Amniotic stem cell (primary cell): ENCODE measurements at places on chromosomes 6 and 20.
A peak's percentile ranks its signal among the peaks of the same experiment; 100 is the strongest.

DNA sequence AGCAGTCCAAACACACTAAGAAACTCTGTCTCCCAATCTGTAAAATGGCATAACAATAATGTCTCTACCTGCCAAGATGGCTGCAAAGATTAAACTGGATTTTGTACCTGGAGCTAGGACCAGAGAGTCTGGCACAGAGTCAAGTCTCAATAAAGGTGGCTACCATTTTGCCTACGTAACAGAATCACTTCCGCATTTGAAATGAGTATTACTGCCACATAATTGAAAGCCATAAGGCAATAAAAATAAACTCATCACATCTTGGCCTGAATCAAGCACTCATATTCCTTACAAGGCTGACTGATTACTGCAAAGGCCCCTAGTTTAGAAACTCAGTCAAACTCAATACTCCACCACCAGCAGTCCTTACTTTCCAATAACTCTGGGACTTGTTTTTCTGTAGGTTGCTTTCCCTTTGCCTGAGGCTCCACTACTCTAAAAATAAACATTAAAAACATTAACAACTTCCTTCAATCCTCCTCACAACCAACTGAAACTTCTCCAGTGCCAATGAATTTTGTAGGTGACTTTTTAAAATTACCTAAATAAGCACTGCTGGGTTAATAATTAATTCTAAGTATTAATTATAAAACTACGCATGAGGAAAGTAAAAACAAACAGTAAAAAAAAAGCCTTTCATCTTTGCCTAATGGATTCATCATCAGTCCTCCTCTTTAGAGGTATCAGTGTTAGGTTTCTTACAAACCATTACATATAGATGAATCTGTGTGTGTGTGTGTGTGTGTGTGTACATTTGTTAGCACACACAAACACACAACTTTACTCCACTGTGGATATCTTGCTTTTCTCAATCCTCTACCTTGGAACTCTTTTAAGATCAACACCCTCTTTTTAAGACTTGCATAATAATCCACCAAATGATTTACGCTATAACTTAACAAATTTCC, 3.7 kb downstream of the KIF16B start:
- no peak for DNase-seq

DNA sequence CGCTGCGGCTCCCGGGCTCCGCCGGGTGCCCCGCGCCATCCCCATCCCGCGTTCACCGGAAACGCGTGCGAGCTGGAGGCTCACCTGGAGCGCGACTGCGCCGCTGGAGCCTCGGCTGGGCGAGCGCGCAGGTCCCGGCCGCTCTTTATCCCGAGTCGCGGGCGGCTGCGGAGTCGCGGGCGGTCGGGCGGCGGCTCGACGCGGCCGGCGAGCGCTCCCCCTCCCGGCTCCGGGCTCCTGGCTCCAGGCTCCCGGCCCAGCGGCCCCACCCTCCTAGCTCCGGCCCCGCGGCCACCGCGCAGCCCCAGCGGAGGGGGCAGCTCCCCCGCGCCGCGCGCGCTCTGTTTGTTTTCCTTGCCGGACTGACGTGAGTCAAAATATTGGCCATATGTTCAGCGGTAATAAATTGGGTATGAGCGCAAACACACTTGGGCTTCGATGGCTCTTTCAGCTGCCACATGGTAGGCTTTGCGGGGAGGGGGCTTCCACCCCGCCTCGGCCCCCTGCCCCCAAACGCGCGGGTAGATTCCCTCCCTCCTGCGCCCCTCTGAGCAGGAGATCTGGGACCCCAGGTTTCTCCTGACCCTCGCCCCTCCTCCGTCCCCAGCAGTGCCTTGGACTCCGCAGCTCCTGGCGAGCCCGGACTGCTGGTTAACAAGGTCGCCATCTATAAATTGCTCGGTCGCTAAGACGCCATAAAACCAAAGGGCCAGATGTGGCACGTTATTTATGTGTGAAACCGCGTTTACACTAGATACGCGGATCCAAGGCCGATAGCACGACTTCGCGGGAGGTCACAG, 8.8 kb upstream of the NKX2-2 start:
- no peak for DNase-seq

DNA sequence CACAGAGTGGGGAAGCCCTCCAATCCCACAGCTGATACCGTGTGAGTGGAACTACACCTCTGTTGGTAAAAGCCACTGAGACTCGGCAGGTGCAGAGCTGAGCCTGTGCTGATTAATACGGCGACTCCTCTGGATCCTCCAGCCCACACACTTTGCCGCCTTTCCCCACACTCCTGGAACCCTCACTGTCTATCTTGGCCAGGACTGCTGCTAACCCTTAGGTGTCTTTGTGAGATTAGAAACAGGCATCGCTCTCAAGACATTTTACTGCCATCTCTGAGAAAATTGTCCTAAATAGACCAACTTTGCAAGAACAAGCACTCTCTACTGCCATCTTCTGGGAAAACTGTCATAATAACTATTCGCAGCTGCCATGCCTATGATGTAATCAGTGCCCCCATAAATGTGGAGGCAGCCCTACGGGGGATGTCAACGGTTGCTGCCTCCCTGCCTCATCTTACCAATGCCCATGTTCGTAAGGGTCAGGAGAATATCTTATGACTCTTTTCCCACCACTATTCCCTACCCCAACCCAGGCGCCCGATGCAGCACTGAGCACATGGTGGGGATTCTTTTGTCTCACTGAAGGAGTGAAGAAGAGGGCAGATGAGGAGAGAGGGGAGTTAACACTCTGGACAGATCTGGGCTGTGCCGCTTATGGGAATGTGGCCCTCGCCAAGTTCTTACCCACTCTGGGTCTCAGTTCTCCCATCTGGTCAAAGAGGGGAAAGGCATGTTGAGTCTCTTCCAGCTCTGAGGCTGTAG, 26.1 kb upstream of the KCNB1 start:
- DNase-seq = no peak

GRCh38 chr6:8181951-8182845, 79.8 kb upstream of the EEF1E1 start:
- no peak for DNase-seq

GRCh38 chr6:38676236-38676973, 26.5 kb downstream of the GLO1 start:
- no peak for DNase-seq

DNA sequence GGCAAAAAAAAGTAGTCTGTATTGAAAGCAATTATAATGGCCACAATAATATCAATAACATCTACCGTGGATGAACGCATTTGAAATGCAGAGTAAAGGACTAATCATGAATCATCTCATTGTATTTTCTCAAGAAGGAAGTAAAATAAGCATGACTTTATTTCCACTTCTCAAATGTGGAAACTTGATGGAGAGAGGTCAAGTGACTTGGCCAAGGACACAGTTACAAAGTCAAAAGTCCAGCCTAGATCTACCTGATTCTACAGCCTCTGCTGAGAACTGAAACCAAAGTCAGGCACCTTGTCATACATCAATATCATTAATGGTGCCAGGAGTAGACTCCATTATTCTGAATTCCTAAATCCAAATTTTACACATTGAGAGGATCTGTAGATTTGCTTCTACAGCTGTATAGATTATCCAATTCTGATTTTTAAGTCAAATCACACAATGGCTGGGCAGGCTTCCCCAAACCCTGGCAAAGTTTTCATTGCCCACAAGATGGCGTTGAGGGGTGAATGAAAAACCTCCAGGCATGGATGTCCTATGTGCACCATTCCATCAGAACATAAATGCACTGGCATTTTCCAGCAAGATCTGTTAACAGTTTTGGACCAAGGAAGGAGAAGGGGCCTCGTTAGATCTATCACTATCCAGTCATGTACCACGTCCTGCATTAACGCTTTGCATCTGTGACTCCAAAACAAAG, 423.1 kb downstream of the MAFB start:
- DNase-seq = no peak

- no peak for DNase-seq
These were observed 812 bp upstream of the SMIM13 start for GRCh38 chr6:11092668-11093375.

GRCh38 chr6:163327921-163328320, 86.6 kb upstream of the QKI start:
- DNase-seq = no peak

- no peak for DNase-seq
These were observed 180.4 kb downstream of the ZNF217 start for GRCh38 chr20:53413186-53413631.

GRCh38 chr6:130034378-130035146, 16.2 kb downstream of the L3MBTL3 start:
- no peak for DNase-seq

- no peak for DNase-seq
These were observed 41.8 kb upstream of the BMP6 start for GRCh38 chr6:7684076-7684475.

DNA sequence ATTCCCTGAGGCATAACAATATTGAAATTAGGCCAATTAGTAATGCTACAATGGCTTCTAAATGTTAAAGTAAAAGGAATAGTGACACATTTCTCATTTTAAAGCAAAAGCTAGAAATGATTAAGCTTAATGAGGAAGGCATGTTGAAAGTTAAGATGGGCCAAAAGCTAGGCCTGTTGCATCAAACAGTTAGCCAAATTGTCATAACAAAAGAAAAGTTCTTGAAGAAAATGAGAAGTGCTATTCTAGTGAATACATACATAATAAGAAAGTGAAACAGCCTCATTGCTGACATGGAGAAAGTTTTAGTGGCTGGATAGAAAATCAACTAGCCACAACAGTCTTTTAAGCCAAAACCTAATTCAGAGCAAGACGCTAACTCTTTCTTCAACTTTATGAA, 12.9 kb downstream of the OR2A4 start:
- DNase-seq = no peak

- no peak for DNase-seq
These were observed 281.2 kb upstream of the JAG1 start for GRCh38 chr20:10954908-10955580.

GRCh38 chr20:7703551-7703961, 236.7 kb downstream of the HAO1 start:
- DNase-seq = no peak

DNA sequence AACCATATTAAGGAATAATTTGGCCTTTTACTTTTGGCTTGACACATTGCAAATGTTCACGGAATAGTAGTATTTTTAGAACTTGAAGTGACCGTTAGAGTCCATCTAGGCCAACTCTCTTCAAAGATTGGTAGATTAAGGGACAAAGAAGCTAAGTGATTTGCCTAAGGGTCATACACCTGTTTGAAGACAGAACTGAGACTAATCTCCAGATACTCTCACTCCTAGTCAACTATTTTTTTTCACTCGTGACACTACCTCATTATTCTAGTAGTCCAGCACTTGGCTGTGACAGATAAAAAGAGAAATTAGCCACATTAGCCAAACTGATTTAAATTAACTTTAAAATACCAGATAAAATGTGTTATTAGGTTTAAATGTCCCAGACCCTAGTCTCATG, 10.6 kb downstream of the ACSS2 start:
- DNase-seq = no peak

- no peak for DNase-seq
These were observed 125.7 kb downstream of the SLC23A2 start for GRCh38 chr20:4875578-4876067.

DNA sequence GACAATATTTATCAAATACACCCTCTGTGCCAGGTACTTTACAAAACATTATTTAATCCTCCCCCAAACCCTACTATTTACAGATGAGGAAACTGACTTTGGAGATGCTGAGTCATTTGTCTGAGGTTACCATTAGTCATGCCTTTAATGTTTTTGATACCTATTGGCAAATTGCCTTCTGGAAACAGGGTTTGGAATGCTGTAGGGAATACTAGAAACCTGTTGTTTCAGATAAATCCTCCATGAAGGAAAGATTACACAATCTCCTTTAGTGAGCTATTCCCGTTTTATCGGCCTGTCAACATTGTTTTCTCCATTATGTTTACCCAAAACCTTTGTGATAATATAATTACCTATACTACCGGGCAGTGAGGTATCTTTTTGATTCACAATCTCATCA, 93.6 kb upstream of the ADGRF1 start:
- peak; percentile 33 for DNase-seq

DNA sequence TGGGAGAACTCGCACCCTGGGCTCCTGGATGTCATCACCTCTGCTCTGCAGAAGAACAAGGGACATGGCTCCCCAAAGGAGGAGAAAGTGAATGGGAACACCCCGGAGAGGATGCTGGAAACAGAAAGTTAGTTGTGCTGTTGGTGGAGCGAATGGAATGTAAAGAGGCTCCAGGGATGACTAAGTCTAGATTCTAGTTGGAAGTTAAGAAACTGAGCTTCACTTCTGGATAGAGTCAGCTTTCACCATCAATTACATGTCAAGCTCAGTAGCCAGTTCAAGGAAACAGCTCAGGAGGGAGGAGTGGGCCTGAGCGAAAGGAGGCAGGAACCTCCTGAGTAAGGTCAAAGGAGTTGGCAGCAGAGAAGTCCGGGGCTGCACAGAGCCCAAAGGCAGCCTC, 132.1 kb upstream of the ARID1B start:
- peak; percentile 42 for DNase-seq

GRCh38 chr20:47506850-47507249, 5.2 kb downstream of the NCOA3 start:
- no peak for DNase-seq

DNA sequence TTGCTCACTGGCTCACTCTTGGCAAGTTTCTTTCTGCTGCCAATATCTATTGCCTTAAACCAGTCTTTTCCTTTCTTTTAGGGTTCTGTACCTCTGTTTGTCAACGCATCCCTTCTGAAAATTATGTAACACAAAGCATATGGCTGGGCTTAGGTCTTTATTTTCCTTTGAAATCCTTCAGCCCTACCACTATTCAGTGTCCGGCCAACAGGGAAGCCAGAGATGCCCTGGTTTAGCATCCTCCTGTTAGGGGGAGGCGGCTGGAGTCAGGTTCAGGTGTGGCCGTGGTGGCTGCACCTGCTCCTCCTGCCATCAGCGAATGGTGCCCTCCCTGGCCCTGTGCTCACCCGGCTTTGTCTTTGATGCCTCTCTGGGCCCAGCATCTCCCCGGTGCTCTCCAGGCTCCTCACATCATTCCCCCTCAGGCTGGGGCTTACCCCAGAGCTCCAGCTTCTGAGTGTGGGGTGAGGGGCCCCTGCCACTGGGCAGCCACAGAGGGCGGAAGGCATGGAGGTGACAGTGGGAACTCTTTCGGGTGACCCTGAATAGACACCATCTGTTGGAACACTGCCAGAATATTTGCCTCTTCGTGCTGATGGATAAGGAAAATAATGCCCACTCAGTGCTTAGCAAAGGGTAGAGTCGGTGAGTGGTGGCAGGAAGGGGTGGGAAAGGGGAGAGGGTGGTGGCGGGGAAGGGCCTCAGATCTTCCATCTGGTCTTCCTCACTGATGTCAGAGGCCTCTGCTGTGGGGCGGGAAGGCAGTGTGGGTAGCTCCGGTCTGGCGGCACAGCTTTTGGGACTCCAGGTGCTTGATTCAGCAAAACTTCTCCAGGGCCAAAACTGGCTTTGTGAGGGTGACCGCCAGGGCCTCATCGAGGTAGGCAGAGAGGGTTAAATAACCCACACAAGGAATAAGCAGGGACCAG, 97.2 kb downstream of the DACT2 start:
- DNase-seq = no peak
